ENCODE measurements at places on chromosomes 7 and 10.

- no peak overlapping the region for H3K4me3 ChIP-seq
- no peak for DNase-seq
- no peaks in the 10 kb centered on the region for H3K4me1 ChIP-seq
These were observed 164.8 kb downstream of the PRKAG2 start for GRCh38 chr7:151711906-151712809.

DNA sequence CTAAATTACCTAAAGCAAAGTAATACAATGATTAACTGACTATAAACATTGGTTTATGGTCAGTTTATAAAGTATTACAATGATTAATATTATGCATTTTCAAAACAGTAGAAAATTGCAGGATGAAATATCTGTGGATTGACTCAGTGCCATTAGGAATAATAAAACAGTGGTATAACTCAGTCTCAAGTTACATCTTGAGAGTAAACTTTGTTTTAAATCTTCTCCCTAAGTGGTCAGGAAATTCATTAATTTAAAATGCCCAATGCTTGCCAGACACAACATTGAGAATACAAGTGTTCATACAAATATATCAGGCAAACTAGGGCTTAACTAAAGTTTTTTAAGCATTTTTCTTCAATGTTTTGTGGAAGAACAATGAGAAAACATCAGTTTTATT is 257.8 kb downstream of the ETV1 start:
- H3K4me3 ChIP-seq: no peak overlapping the region
- H3K36me3 ChIP-seq: no peaks in the 10 kb centered on the region
- H3K27me3 ChIP-seq: no peaks in the 10 kb centered on the region

- H3K4me1 ChIP-seq: no peaks in the 10 kb centered on the region
- H3K36me3 ChIP-seq: no peaks in the 10 kb centered on the region
- H3K27me3 ChIP-seq: no peaks in the 10 kb centered on the region
These were observed 59.8 kb downstream of the SEPTIN7 start for GRCh38 chr7:35860664-35861063.

DNA sequence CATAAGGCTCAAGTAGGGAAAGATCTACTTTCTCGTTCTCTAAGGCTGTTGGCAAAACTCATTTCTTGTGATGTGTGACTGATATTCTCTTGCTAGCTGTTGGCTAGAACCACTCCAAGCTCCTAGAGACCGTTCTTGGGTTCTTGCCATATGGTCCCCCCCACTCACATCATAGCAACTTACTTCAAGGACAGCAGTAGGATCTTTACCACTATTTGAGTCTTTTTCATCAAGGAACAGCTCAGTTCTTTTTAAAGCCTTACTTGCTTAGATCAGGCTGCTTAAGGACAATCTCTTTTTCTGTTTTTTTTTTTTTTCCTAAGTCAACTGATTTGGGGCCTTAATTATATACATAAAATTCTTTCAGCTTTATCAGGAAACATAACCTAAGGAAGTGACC is 251.1 kb downstream of the GPR37 start:
- no peaks in the 10 kb centered on the region for H3K36me3 ChIP-seq
- no peak for DNase-seq
- H3K4me3 ChIP-seq: no peak overlapping the region
- no peaks in the 10 kb centered on the region for H3K27me3 ChIP-seq

GRCh38 chr10:61081301-61081700 is 137.3 kb upstream of the RHOBTB1 start:
- H3K4me1 ChIP-seq: no peaks in the 10 kb centered on the region
- no peak overlapping the region for H3K27ac ChIP-seq
- no peaks in the 10 kb centered on the region for H3K27me3 ChIP-seq
- H3K4me3 ChIP-seq: no peak overlapping the region
- no peaks in the 10 kb centered on the region for H3K36me3 ChIP-seq

DNA sequence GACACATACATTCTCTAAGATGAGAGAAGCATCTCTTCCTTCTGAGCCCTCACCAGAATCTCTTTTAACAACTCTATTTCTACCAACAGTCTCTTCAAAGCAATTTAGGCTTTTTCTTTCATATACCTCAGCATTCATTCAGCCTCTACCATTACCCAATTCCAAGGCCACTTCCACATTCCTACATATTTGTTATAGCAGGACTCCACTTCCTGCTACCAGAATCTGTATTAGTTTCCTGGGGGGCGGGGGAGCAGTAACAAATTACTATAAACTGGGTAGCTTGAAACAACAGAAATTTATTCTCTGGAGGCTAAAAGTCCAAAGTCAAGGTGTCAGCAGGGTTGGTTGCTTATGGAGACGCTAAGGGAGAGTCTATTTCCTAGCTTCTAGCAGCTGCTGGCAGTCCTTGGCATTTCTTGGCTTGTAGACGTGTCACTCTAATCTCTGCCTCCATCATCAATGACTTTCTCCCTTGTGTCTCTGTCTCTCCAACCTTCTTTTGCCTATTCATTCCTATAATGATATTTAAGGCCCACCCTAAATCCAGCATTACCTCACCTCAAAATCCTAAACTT is 7.4 kb downstream of the PRPS1L1 start:
- no peak for DNase-seq
- no peaks in the 10 kb centered on the region for H3K27me3 ChIP-seq
- H3K4me3 ChIP-seq: no peak overlapping the region
- no peaks in the 10 kb centered on the region for H3K4me1 ChIP-seq
- H3K27ac ChIP-seq: no peak overlapping the region

DNA sequence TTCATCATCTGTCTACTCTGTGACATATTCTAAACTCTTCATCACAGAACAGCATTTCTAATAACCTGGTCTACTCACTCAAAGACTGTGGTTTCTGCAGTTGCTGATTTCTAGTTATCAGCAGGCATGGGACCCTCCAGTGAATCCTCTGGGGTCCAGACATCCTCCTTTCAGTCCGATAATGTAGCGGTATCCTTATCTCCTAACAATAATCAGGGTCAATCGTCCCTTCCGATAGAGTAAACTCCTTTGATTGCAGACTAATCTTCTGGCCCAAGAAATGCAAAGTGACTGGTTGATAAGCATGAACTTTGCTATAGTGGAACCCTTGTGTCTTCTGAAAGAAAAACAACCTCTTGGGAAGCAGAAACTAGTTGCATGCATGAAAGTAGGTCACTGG is 1209.8 kb upstream of the CELF2 start:
- H3K4me3 ChIP-seq: no peak overlapping the region
- no peaks in the 10 kb centered on the region for H3K36me3 ChIP-seq
- H3K27ac ChIP-seq: no peak overlapping the region
- no peak for DNase-seq
- no peaks in the 10 kb centered on the region for H3K4me1 ChIP-seq
- H3K27me3 ChIP-seq: no peaks in the 10 kb centered on the region
